ENCODE measurements at places on chromosomes 7 and 10. TPM values are rescaled to one million over a fixed set of nuclear protein-coding genes. Genes with fewer than 3 reads are reported as not detected.

GRCh38 chr10:89047397-89047796, 56.8 kb downstream of the FAS start:
- no peak for DNase-seq
- H3K27ac ChIP-seq: no peak overlapping the region
- H3K4me1 ChIP-seq: no peaks in the 10 kb centered on the region
- H3K4me3 ChIP-seq: no peak overlapping the region
- H3K27me3 ChIP-seq: no peaks in the 10 kb centered on the region
- no peaks in the 10 kb centered on the region for H3K36me3 ChIP-seq

GRCh38 chr7:25073451-25073850, 51.6 kb downstream of the CYCS start:
- no peaks in the 10 kb centered on the region for H3K36me3 ChIP-seq
- DNase-seq: no peak
- H3K27me3 ChIP-seq: no peaks in the 10 kb centered on the region
- no peaks in the 10 kb centered on the region for H3K4me1 ChIP-seq
- no peak overlapping the region for H3K27ac ChIP-seq
- no peak overlapping the region for H3K4me3 ChIP-seq

GRCh38 chr7:5396542-5396941, 27.1 kb downstream of the TNRC18 start:
- H3K27me3 ChIP-seq: no peaks in the 10 kb centered on the region
- peak overlapping the region; percentile 91 for H3K27ac ChIP-seq
- H3K36me3 ChIP-seq: no peaks in the 10 kb centered on the region
- DNase-seq: no peak

The CNTNAP2 gene
- 4.6 TPM for total RNA-seq

DNA sequence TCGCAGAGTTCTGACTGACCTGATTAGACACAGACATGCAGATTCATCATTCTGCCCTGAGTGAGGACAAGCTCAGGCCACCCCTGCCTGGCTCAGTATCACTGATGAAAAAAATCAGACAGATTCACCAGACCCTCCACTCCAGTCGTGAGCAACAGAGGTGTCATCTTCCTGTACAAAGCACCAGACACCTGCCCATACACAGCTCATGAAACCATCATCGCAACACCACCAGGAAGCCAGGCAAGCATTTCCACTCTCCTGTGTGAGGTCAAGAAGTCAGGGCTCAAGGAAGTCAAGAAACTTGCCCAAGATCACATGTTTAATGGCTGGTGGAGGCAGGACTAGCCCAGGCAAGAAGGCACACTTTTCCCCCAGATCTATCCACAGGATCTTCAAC, 163.0 kb downstream of the CALN1 start:
- no peak for DNase-seq
- H3K27ac ChIP-seq: no peak overlapping the region
- no peaks in the 10 kb centered on the region for H3K4me1 ChIP-seq
- no peaks in the 10 kb centered on the region for H3K36me3 ChIP-seq

DNA sequence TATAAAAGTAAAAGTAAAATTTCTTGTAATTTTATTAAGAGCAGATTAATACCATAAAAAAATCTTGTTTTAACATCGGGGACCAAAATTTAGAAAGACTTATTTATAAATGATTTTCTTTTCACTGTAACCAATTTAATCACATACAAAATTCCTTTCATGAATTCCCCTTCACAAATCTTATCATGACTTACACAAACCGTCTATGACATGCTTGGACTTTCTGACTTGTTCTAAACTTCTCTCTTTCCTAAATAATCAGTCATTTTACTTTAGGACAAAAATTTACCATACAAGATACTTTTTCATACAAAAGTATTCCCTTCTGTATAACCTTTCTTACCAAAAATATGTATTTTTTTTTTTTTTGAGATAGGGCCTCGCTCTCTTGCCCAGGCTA, 9.3 kb downstream of the CROT start:
- H3K27ac ChIP-seq: no peak overlapping the region
- DNase-seq: no peak
- H3K4me3 ChIP-seq: no peak overlapping the region
- no peaks in the 10 kb centered on the region for H3K27me3 ChIP-seq
- no peaks in the 10 kb centered on the region for H3K36me3 ChIP-seq

DNA sequence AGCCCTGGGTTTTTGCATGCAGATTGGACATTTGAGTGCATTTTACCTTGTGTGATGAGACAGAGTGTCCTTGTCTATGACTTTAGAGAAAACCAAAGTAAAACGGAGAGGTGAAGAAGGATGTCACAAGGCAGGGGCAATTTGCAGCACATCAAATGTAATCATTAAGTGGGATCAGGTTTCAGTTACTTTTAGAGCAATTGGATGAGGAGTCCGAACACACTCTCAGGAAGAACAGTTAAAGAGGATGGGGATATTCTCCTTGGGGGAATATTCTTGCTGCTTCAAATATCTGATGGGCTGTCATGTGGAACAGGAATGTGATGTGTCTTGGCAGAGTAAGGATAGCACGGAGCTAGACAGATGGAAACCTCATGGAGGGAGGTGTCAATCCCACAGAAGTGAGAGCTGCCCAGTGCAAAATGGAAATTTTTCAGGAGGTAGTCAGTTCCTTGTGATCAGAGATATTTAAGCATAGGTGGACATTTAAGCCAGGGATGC, 757 bp downstream of the RAB19 start:
- no peaks in the 10 kb centered on the region for H3K36me3 ChIP-seq
- H3K27ac ChIP-seq: no peak overlapping the region
- H3K4me1 ChIP-seq: no peaks in the 10 kb centered on the region
- no peaks in the 10 kb centered on the region for H3K27me3 ChIP-seq
- peak overlapping the region; percentile 60 for H3K4me3 ChIP-seq

GRCh38 chr7:93159490-93159889, 11.3 kb upstream of the SAMD9L start:
- DNase-seq: no peak
- H3K36me3 ChIP-seq: no peaks in the 10 kb centered on the region
- no peaks in the 10 kb centered on the region for H3K27me3 ChIP-seq

Measured in Peyer's patch (tissue), 4 donors.